ENCODE measurements at places on chromosomes 3 and 15.

GRCh38 chr15:28994142-28994830 is 108.5 kb downstream of the APBA2 start:
- no peak for DNase-seq

GRCh38 chr15:70014331-70014730 is 83.4 kb downstream of the TLE3 start:
- DNase-seq: no peak

GRCh38 chr3:133663569-133664313 is 2.0 kb upstream of the TOPBP1 start:
- DNase-seq: peak; percentile 63

DNA sequence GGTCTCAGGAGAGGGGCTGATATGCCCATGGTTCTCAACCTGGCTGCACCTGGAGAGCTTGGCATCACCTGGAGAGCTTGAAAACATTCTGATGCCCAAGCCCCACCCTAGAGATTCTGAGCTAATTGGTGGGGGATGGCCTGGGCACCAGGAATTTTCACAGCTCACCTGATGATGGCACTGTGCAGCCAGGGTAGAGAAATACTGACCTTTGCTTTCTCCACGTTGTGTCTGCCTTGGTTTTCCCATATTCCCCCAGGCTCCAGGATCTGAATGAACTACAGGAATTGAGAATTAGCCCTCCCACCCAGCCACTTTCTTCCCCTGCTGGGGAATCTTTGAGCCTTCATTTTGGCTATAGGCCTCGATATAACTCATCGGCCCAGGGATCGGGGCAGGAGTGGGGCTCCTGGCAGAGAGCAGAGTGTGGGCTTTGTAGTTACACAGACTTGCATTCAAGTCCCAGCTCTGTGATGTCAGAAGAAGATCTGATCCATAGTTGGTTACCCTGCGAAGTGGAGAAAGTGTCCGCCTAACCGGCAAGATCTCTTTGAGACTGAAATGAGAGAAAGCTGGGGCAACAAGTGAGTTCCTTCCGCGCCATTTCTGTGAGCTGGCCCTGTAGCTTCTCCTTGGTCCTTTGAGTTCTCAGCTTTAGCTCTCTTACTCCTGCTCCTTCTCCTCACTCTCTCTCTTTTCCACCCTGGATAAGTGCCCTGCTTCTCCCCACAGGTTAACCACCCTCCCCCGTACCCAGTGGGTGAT is 33.1 kb upstream of the UBE2Q2 start:
- peak; percentile 0 for DNase-seq

- DNase-seq: no peak
Observed at GRCh38 chr3:30354513-30354912, 251.9 kb upstream of the TGFBR2 start.

DNA sequence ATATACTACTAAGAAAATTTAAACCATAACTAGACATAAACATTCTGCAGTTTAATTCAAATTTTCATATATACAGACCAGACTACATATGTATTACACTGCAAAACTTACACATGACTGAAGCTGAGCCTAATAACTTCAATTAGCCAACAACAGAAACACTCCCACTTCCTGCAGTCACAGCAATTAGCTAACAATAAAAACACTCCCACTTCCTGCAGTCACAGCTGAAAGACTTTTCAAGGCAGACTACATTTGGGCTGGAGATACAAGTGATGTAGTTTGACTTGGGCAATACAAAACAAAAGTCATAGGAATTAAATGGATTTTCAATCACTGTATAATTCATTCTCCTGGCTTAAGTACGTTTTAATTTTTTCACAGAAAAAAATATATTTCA is 10.3 kb downstream of the TM2D3 start:
- DNase-seq: peak; percentile 16

- DNase-seq: no peak
Observed at GRCh38 chr3:177816667-177817208, 619.5 kb upstream of the TBL1XR1 start.

GRCh38 chr3:184539801-184540435 is 21.7 kb upstream of the EPHB3 start:
- DNase-seq: no peak

DNA sequence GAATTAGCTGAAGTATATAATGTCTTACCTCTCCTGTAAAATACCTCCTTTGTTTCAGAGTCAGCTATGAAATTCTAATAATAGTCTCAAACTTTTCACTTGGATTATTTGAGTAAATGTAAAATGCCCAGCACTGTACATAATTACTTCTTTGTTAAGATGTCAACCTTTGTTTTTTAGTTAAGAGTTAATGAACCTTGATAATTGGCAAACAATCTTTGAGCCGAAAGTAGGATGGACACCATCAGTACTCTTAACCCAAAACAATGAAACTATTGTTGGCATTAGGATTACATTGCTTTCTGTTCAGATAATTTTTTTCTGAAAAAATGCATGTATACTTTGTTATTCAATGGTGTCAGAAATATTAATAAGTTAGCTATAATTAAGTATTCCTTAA is 3.0 kb upstream of the NECTIN3 start:
- DNase-seq: no peak

DNA sequence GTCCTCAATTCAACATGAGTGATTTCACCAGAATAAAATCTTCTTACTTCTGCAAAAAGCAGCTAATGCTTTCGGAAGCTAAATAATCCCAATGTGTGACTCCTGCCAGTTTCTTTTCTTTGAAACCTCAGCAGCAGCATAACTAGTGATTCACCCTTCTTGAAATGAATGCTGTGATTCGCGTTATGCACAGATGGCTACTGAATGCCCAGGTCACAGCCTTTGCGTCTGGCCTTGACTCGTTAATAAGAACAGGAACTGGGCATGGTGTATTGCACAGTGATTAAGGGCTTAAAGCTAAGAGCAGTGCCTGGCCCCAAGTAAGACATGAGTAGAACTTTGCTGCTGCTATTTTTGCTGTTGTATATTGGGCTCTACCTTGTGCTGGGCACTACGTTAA is 19.0 kb downstream of the CGNL1 start:
- no peak for DNase-seq

DNA sequence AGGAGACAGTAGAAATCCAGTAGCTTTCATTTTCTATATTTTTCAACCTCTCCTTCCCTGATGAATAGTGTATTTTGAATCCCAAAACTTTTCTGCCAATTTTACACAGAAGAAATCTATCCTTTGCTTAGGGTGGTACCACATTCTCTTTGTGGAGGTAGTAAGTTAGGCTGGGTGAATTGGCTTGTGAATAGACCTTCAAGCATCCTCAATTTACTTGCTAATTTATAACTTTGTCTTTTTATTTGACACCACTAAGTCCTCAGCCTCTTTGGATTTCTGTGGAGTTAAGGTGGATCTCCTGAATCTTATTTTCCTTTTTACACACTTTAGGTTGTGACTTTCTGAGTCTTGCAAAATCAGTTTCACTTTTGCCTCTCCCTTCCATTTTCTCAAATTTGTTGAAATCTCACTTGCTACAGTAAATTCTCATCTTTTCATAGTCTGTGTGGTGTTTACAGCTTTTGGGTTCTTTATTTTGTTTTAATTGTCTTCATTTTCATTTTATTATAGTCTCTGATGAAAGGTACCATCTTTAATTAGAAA is 5.7 kb upstream of the PLSCR1 start:
- DNase-seq: no peak

GRCh38 chr15:86616771-86617170 is 537.1 kb downstream of the AGBL1 start:
- no peak for DNase-seq

- DNase-seq: no peak
Observed at GRCh38 chr3:163878396-163878795, 1199.9 kb downstream of the SI start.

DNA sequence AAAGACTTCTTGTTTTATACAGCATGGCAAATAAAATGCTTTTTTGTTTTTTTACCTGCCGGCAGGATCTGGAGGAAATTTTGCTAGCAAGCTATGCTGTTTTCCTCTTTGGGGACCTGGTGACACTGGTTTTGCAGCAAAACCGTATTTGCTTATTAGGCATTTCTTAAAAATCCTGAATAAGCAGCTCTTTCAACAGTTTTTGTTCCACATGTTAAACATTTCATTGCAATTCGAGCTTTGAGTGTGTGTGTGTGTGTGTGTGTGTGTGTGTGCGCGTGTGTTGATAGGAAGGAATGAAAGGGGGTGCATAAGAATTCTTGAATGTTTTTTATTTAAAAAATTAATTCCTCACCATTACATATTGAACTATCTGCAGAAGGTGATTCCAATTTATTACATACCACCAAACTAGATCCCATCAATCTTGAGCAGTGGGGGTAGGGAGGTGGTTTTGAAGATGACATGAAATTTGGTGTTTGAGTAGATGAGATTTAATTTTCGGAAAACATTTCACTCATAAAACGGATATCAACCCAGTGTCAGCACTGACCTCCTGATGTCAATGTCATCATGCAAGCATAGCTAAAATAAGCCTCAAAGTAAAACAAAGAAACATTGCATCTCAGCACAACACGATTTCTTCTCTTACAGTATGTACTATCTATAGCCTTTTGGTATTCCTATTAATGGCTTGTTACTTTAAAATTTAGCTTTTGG is 17.3 kb downstream of the ZBTB38 start:
- no peak for DNase-seq

GRCh38 chr15:73047882-73048281 is 4.4 kb upstream of the NEO1 start:
- no peak for DNase-seq

- no peak for DNase-seq
Observed at GRCh38 chr15:48358229-48359152, 27.3 kb downstream of the DUT start.

- DNase-seq: no peak
Observed at GRCh38 chr15:40436116-40436891, 4.4 kb upstream of the BAHD1 start.

GRCh38 chr15:69826819-69827175 is 270.9 kb downstream of the TLE3 start:
- DNase-seq: no peak

GRCh38 chr3:140995881-140996280 is 54.2 kb downstream of the SLC25A36 start:
- no peak for DNase-seq

DNA sequence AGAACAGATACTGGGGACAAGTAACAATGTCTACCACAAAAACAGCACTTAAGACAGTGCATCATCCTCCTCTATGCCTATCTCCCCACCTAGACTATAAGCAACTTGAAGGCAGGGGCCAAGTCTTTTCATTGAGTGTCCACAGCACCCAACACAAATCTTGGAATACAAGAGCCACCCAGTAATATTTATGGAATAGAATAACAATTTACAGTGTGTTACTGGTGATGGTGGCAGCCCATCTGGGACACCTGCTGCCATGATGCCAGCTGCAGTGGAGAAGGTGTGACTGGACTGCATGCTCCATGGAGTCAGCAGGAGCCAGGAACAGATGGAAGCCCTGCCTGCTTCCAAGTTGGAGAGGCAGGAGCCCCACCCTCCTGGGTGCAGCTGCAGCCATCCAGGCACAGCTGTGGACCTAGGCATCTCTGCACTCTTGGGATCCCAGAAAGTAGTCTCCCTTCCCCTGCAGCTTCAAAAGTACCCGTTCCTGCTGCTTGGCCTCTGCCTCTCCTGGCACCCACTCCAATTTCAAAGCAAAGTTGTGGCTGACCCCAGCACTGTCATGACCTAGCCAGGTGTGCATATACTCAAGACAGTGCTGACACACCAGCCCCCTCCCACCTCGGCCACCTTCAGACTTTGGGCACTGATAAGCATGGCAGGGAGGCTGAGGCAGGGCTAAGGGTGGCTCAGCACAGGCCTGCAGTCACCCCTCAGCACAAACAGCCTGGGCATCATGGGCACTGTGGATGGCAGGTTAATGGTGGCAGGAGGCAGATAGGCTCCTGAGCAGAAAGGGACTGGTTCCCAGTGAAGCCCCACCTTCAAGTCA is 94.5 kb downstream of the TPRA1 start:
- DNase-seq: no peak

- DNase-seq: no peak
Observed at GRCh38 chr3:52493232-52494017, 1.7 kb upstream of the STAB1 start.

- DNase-seq: no peak
Observed at GRCh38 chr3:183527428-183528379, 27.8 kb downstream of the KLHL6 start.

- DNase-seq: no peak
Observed at GRCh38 chr3:30352410-30353318, 253.7 kb upstream of the TGFBR2 start.

DNA sequence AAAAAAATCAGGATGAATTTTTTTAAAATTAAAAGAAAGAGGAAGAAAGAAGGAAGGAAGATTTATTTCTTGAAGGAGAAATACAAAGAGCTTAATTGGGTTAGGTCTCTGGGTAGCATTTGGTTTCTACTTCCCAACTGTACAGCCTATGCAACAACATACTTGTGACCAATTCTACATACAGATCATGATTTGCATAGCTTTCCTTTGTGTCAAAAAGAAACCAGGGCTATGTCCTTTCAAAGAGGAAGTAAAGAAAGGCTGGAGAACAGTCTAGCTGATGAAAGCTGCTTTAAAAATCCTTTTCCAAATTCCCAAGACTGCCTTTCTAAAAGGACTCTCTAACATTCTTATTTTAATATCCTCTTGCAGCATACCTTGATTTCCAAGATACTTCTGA is 6.1 kb upstream of the HGD start:
- no peak for DNase-seq

- DNase-seq: no peak
Observed at GRCh38 chr15:100264994-100265640, 76.7 kb downstream of the ADAMTS17 start.

GRCh38 chr15:22952796-22953579 is 27.2 kb downstream of the CYFIP1 start:
- no peak for DNase-seq

GRCh38 chr3:191563722-191564121 is 102.8 kb downstream of the PYDC2 start:
- DNase-seq: no peak

GRCh38 chr3:108182339-108182738 is 39.9 kb downstream of the IFT57 start:
- no peak for DNase-seq

- DNase-seq: no peak
Observed at GRCh38 chr15:75723847-75724660, 11.4 kb upstream of the CSPG4 start.

- no peak for DNase-seq
Observed at GRCh38 chr3:149476225-149476624, 1.7 kb downstream of the TM4SF4 start.

- peak; percentile 53 for DNase-seq
Observed at GRCh38 chr3:59605944-59606534, 556.2 kb upstream of the CFAP20DC start.

- peak; percentile 9 for DNase-seq
Observed at GRCh38 chr15:95557226-95558046, 773.1 kb upstream of the NR2F2 start.

DNA sequence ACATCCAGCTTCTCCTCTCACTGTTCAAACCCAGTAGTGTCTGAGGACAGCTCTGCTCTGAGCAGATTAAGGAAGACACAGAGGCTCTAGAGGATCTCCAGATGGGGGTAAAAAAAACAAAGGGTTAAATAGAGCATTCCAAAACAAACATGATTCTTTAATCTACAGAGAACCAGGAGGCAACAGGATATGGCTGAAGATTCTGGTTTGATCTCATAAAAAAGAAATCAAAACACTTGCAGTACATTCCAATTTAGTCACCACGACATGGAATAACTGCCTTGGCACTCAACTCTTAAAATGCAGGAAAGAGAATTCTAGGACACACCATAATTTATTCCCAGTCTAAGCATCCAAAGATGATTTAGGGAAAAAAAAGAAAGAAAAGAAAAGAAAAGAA is 32.0 kb downstream of the TM4SF4 start:
- DNase-seq: no peak

Measured in DMS153 (cell line).